Hypothalamus (tissue), 51 donors: ENCODE measurements at places on chromosomes 1 and 21.

GRCh38 chr1:230507236-230507635 lies 81.1 kb upstream of the PGBD5 start:
- no peak for DNase-seq

GRCh38 chr1:247966532-247967204 lies 1.6 kb downstream of the OR2AK2 start:
- DNase-seq = no peak

GRCh38 chr1:5731110-5731423 lies 261.2 kb downstream of the NPHP4 start:
- no peak for DNase-seq

- DNase-seq = no peak
Measured at GRCh38 chr1:55317673-55318072, 102.5 kb upstream of the USP24 start.

DNA sequence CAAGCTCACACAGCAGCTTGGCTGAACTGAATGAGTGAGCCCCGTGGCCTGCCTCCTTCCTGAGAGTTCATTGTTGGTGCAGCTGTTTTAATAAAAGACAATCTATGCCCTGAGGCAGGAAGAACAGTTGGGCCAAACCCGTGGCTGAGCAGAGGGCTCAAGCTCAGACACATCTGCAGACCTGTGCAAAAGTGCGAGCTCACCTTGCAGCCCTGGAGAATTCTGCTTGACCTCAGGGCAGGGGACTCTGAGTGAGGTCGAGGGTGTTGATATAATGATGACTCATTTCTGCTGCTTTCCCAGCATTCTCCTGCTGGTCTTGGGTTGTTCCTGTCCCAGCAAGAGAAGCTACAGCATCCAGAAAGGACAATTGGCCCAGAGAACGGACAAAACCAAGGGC lies 61.0 kb downstream of the ATP5PO start:
- no peak for DNase-seq

GRCh38 chr1:4801192-4801924 lies 146.9 kb downstream of the AJAP1 start:
- no peak for DNase-seq

DNA sequence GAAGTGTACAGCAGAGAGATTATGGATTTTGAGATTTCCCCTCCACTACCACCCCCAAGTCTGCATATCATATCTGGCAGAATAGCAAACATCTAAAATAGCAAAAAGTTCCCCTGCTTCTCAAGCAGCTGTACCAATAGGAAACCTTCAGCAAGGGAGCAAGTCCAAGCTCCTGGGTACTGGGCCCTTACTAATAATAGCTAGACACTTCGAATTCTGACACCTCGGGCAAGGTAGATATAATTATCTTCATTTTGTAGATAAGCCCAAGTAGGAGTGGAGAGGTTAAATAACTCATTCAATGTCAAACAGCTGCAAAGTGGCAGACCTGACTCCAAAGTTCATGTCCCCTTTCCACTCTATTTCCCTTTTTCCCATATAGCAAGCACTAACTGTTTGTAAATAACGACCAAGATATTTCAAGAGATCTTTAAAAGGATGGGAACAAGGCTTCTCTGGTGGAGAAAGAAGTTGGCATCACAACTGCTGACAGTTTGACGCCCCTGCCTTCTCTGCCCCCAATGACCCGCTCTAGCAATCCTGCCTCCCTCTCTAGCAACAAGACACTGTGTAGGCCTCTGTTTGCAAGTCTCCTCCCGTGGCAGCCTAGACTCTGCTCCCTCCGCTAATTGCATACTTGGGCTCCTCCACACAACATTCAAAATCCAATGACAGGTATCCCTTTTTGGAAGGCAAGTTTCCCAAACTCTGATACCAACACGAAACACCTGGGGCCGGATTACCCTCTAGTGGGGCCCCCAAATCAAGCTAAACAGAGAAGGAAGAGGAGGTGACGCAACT lies 18.7 kb upstream of the ADAR start:
- no peak for DNase-seq

DNA sequence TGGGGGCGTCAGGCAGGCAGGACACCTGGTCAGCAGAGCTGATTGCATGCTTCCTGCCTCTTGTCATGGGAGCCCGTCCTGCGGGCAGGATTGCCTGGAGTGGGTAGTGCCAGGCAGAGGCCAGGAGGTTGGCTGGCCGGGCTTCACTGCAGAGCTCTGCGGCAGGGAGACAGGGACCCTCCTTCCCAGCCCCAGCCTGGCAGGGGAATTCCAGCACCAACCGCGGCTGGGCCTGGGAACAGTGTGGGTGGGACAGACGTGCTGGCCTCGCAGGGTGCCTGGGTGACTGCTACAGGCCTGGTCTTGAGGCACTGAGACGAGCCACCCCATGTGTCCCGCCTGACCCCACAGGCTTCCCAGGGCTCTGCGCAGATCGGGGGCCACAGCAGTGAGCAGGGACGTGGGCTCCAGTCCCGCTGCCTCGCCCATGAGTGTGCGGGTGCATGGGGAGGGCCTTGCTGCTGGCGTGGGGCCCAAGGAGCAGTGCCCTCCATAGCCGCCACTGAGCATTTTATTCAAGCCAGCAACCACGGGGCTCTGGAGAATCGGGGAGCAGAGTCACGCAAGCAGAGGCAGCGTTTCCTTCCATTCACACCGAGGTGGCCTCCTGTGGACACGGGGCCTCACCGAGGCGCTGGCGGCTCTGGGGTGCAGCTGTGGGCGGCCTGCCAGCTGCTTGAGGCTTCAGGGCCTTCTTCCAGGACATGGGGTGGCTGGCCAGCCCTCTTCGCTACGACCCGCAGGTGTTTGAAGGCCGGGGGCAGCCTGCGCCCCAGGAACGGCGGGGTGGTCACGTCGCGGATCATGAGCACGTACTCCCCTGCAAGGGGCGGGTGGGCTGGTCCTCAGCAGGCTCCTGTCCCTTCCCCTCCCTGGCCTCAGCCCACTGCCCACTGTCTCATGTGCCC lies 70.3 kb downstream of the MORN1 start:
- no peak for DNase-seq

GRCh38 chr1:54277451-54278341 lies 77.7 kb downstream of the MRPL37 start:
- no peak for DNase-seq

DNA sequence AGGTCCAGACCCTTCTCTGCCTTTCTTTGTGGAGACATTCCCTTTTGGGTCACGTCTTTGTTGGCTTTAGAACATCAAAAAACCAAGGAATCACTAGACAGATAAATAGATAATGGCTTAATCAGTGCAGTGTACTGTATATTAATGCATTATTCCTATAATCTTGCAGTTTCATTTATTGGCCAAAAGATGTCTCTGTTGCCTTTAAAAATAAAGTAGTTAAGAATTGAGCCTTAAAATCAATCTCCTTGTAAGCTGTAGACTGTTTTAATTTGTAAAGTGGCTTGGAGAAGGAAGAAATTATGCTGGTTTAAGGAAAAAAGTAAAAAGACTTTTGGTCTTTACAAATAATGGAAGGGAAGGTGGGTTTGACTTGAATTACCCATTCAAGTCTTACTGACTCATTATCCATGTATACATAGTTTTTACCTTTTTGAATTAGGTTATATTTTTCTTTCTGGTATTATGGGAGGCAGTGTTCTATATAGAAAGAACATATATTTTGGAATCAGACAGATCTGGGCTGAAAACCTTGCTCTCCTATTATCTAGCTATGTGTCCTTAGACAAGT lies 84.6 kb downstream of the VPS13D start:
- DNase-seq = no peak

DNA sequence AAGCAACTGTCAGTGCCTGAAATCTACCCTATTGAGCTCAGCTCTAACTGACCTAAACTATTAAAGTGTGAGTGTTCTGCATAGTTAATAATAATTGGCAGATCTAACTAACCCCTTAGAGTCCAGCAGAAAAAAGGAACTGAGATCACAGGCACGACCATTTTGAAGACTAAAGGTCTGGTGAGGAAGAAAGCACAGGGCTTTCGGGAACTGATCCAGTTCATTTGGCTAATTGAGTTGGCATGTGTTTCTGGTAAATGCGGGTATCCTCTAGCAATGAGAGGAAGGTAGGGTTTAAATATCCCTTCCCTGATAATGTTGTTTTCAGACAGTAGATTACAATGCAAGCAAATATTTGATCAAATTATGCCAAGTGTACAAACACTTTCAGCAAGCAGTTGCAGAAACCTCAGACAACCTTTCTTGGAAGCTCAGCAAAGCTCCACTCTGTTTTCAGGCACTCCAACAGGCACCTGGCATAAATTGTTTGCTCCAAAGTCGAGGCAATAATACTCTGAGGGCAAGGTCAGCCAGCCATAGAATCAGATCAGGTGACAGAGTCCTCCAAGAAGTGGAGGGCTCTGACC lies 100.8 kb downstream of the KCNK1 start:
- no peak for DNase-seq

- no peak for DNase-seq
Measured at GRCh38 chr1:78045926-78046778, at the start of gene GIPC2. GIPC2 (plus strand) TSS chr1:78045966; CDS start chr1:78046095, 129 bp downstream.

- DNase-seq = no peak
Measured at GRCh38 chr1:192265516-192266173, 51.1 kb upstream of the RGS21 start.

DNA sequence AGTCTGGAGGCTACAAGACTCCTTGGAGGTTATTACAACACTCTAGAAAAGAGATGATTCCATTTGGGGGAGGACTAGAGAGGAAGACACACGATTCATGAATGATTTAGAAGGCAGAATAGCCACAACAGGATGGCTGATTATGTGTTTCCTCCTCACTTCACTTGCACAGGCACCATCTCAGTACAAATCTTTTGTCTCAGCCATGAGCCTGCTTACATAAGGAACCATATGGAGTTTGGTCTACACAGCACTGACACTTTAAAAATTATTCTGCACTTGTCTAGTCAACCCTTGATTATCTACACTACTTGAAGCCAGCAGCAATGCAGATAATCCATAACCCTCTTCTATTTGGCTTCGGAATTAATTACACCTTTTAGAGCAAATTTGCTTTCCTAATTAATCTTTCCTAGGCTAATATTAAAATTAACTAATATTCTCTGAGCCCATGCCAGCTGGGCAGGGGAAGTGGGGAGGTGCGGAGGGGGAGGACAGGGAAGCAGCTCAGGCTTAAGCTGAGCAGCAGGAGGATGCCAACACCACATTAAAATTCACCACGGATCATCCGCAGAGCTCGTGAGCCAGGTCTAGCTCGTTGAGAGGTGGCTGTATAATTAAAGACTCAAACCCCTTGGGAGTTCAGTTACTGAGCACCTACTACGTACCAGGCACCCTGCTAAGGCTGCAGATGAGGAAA lies 3.2 kb upstream of the LEMD1 start:
- DNase-seq = no peak

DNA sequence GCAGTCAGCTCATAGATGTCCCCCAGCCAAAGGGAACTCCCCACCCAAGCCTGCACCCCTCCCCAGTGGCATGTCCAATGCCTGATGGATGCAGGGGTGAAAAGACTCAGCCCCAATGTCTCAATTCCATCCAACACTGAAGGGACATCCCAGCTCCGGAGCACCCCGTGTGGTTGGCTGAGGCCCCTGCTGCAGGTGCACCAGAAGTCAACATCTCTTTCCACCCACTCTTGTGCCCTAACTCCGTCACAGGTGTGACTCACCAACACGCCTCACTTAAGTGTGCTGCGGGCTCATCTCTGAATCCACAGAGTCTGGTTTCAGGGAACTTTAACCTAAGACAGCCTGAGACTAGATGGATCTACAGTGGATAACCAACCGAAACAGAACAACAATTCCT lies 40.9 kb upstream of the ZBTB18 start:
- no peak for DNase-seq

DNA sequence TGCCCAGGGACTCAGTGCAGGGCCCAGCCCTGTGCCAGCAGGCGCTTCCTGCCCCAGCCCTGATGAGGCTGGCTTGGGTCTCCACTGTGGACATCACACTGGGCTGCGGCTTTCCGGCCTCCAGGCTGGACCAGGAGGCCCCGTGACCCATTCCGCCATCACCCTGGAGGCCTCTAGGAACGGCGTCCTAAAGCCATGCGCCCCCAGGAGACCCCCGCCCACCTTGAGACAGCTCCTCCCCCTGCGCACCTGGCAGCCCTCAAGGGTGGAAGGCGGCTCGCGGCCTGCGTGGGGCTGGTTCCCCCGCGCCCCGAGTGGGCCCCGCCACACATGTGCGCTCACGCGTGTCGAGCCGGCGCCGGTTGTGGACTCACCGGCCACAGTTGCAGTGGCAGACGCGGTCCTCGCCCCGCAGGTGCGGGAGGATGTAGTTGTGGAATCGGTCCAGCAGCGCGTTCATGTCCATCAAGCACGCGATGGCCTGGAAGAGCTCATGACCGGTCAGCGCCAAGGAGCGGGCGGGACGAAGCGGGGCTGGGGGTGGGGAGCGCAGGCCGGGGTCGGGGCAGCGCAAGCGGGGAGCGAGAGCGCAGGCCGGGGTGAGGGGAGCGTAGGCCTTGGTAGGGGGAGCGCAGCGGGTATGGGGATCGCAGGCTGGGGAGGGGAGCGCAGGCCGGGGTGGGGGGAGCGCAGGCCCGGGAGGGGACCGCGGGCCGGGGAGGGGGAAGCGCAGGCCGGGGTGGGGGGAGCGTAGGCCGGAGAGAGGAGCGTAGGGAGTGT lies 924 bp downstream of the TMEM240 start:
- no peak for DNase-seq

DNA sequence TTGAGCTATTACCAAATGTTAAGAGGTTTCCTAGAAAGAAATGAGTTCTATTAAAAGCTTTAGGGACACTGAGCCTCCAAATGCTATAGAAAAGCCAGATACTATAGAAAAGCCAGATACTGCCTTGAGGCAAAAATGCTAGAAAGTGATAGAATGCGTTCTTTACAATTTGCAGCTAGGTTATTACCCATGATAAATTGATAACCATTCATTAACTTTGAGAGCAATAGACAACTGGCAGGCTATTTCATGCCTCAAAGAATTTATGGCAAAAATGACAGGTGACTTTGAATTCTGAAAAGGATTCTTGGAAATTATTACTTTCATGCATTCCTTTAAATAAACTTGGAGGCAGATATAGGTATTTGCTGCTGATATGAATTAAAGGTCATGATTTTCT lies 51.6 kb downstream of the SMYD3 start:
- no peak for DNase-seq

DNA sequence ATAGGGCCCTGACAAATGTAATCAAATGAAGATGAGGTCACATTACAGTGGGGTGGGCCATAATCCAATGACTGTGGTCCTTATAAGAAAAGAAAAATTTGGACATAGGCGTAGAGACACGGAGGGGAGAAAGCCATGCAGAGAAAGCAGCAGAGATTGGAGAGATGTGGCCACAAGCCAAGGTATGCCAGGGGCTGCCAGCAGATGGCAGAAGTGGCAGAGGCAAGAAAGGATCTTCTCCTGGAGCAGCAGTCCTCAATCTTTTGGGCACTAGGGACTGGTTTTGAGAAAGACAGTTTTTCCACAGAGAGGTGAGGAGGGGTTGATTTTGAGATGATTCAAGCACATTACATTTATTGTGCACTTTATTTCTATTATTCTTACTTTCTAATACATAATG lies 355.1 kb downstream of the NPHP4 start:
- DNase-seq = peak; percentile 5

DNA sequence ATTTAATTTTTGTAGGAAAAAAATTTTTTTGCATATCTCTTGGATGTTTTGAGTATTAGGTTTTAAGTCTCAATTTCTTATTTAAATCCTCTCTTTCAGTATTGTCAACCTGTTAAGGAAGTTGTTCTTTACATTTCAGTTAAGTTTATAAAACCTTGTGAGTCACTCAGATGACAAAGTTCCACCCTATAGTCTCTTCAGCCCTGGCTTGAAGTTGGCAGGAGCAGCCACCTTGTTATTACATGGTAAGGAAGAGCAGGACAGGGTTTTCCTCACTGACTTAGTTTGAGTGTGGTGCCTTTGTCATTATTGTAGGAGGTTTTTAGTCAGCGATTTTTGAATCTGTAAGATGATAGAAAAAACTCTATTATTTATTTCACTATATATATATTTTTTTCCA lies 2143.9 kb downstream of the MRPL39 start:
- no peak for DNase-seq

- no peak for DNase-seq
Measured at GRCh38 chr1:110267260-110267659, 57.1 kb downstream of the KCNC4 start.
